Suppressor macrophage (primary cell): ENCODE measurements at places on chromosomes 3 and 15.

DNA sequence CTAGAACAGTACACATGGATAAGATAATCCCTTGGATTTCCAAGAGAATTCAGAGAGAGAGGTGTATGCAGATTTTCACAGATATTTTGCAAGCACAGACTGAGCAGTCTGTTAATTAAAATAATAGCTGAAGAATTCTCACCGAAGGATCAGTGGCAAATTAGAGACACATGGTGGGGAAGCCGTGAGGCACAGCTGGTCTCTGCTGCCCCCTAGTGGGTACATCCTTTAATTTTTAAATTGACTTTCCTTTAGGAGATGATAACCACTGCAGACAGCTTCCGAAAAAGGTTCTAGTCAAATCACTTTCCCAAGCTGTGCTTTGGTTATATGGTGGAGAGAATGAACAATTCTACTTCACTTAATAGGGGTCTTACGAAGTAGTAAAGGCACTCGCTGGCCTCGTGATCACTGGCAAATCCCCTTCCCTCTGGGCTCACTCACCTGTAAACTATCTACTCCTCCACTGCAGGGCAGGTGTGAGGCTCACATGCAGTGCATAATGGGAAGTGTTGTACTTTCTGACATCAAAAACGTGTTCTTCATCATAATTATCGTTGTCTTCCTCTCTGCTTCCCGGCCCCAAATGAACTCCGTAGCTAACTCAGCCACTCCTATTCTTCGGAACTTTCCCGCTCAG lies 19.5 kb downstream of the MESD start:
- peak; percentile 86 for DNase-seq

GRCh38 chr3:39809181-39809994 lies at the start of gene MYRIP:
Gene MYRIP (plus strand): TSS chr3:39809609. CDS start chr3:39900817, 91,208 bp downstream.
- peak; percentile 3 for DNase-seq

DNA sequence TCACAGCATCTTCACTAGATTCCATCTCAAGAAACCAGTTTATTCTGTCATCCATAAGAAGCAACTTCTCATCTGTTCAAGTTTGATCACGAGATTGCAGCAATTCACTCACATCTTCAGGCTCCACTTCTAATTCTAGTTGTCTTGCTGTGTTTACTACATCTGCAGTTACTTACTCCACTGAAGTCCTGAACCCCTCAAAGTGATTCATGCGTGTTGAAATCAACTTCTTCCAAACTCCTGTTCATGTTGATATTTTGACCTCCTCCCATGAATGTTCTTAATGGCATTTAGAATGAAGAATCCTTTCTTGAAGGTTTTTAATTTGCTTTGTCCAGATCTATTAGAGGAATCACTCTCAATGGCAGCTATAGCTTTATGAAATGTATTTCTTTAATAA lies 287.6 kb upstream of the TBL1XR1 start:
- no peak for DNase-seq

DNA sequence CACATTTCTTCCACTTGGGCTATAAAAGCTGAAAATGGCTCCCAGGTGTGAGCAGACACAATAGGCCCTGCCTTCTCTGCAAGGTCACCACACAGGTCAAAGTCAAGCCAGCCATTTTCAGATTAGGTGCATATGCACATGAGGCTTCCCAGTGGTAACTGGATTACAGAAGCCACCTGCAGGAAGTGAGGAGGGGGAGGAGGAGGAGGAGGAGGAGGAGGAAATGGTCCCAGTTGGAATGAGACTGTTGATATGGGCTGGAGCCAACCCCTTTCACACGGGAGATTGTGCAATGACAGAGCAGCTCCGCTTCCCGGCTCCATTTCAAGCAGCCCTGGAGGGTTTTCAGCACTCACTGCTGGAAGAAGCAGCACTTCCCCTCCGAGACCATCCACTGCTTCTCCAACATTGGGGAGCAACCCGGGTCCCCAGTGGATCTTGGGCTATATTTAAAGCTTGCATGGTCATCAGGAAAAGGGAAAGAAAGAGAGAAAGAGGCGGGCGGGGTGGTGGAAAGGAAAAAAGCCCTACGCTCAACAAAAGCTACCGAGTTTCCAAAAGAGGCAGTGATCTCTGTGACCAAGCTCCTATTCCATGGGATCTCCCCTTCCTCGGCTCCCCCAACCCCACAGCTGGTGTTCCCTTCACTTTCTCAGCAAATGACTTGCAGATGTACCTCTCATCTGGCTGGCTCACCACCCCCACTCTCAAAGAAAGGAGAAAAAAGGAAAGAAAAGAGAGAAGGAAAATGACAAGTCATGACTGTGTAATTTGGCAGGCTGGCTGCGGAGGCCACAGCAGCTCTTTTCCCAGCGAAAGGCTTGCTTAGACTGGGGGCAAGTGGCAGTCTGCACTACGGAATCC lies 58.3 kb downstream of the LRIG1 start:
- DNase-seq, result peak; percentile 38

GRCh38 chr3:171994646-171995428 lies 44.5 kb upstream of the FNDC3B start:
- DNase-seq, result no peak

GRCh38 chr3:3636815-3637214 lies 162.4 kb upstream of the LRRN1 start:
- DNase-seq, result no peak

DNA sequence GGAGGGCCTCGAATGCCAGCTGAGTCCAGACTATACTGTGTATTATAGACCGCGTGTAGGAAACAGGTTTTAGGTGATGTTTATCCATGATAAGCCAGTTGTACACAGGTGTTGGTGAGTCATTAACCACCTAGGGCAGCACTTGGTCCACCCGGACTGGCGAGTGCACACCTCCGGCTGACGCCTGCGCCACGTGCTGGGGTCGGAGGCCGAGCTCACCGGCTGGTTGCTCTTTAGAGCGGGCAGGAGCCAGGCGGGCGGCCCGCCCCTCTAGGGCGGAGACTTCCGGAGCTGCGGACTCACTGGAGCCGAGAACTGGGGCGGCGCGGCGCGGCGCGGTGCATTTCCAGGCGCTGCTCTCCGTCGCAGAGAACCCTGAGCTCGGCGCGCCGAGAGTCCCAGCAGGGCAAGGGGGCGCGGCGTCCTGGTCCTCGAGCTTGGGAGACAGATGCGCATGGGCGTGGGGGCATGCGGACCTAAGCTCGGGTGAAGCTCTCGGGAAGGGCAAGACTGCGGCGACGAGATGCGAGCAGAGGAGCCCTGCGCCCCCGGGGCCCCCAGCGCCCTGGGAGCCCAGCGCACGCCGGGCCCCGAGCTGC lies at the start of gene ESYT3:
Gene ESYT3 (plus strand): TSS at position 341 of the 599 bp plus-strand sequence. CDS start 183 bp downstream, at position 524.
- DNase-seq, result peak; percentile 75

GRCh38 chr3:52525680-52526561 lies 7.7 kb downstream of the NT5DC2 start:
- DNase-seq, result no peak

- no peak for DNase-seq
These were observed 24.8 kb downstream of the ZBTB38 start for GRCh38 chr3:141392897-141393734.

- no peak for DNase-seq
These were observed 60.8 kb downstream of the TFDP2 start for GRCh38 chr3:142088522-142088921.

GRCh38 chr3:30629746-30630145 lies 23.3 kb downstream of the TGFBR2 start:
- DNase-seq, result no peak

GRCh38 chr3:42441791-42442190 lies 31.4 kb upstream of the LYZL4 start:
- no peak for DNase-seq

DNA sequence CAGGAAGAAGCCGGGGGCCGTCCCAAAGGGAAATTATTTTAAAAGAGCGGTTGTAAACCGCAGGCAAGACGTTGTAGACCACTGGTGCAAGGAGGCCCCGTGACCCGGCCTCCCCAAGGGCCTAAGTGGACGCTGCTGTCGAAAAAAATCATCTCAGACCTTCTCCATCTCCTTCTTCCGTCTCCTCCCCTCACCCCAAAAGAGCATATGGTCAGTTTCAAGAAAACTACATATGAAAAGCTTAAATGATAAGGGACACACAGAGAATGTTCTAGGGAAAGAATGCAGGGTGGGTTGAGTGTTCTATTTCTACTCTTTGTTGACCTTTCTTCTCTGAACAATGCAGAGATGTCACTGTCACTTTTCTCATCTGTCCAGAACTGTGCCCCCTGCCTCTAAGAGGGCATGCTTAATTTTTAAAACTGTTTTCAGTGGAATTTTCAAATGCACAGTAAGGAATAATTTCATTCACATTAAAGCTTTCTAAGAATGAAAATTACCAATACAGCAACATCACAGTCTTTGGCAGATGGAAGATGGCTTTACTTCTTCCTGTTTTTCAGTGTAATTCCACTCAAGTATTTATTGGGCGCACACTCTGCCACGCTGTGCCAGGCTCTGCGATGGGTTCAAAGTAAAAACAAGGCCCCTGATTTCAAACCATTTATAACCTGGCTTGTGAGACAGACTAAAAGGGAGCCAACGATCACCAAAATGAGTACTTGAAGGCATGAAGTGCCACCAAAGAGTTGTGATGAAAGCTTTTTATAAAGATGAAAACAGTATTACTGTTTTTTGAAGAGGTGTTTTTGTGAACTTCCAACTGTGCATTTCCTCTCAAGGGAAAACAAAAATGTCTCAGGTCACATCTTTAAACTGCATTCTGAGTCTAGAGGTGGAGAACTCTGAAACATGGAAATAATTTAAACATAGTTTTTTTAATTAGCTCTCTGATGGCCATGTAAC lies 891 bp upstream of the TOP2B start:
- peak; percentile 71 for DNase-seq

DNA sequence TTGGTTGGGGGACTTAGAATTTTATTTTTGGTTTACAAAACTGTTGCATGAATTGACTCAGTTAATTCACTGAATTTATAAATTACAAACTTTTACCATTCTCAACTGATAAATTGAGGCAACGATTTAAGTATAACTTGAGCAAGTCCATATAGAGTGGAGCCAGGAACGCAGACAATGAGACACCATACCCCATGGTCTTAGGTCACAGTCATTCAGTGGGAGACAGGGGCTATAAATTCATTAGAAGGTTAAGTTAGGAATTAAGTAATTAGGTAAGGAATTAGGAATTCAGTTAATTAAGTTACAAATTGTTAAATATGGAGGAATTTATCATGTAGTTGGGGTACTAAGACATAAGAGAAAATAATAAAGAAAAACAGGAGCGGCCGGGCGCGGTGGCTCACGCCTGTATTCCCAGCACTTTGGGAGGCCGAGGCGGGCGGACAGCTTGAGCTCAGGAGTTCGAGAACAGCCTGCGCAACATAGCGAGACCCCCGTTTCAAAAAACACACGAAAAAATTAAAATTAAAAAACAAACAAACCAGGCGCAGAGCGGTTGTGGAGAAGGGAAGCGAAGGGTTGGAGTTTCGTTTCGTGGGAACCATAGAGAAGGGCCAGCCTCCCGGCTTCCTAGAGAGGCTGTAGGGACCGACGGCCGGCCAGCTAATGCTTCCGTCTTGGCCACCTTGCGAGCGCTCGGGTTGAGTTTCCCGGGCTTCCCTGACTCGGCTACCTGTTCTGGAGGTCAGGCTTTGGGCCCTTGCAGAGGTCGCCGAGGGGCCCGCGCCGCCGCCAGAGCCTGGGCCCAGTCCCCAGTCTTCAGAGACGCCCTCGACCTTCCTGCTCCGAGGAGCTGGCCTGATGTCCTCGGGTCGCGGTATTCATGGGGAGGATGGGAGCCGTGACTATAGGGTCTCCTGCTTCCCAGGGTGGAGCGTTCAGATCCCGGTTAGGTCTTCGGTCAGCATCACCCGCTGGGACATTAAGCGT lies at the start of gene ZNF619:
Gene ZNF619 (plus strand): TSS at position 645 of the 993 bp plus-strand sequence. CDS start 858 bp downstream, outside the sequence.
- peak; percentile 81 for DNase-seq

DNA sequence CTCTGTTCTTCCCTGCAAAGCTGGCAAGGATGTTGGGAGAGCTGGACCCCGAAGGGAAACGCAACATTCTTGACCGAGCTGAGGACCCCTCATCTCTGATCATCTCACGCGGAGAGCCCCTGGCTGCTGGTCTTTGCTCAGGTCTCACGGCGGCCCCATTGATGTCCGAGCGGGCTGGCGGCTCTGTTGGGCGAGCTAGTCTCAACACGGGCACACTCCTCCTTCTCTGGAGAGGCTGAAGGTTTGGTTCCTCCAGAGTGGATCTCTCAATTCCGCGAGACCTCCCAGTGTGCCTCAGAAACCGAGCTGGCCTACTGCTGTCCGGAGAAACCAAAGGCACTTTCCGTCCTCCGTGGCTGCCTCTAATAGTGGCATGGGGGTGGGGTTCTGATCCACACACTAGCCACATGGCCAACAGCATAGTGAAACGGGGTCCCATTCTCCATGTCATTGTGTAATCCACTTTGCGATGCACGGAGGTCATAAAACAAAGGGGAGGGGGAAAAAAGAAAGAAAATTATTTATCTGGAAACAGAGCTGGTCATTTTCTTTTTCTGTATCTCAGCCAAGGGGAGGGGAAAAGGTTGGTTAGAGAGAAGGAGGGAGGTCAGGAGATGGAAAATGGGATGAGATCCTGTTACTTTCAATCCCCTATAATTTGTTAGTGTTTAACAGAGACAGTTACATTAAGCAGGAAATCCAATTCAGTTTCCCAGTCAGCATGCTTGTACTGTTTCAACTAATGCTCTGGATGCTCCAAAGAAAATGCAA lies 1.3 kb downstream of the CCDC80 start:
- DNase-seq, result no peak

- no peak for DNase-seq
These were observed 10.9 kb upstream of the RTP1 start for GRCh38 chr3:187186375-187186774.

DNA sequence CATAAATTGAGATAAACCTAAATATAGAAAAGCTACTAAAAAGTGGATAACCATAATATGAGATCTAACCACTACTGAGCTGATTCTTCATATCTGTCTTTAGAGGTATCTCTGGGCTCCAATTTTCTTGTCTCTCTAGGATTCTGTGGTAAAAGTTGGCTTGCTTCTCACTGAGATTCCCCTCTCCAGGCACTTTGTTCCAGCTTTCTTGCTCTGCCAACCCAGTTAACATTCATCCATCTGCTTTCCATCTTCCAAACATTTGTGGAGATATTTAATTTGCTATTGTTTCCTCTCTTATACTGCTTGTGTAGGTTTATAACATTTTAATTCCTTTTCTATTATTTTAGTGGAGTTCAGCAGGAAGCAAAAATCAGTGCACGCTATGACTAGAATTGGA lies 97.6 kb upstream of the LMCD1 start:
- no peak for DNase-seq

- DNase-seq, result peak; percentile 76
These were observed 23.7 kb downstream of the CFAP92 start for GRCh38 chr3:128969993-128970739.
